ENCODE measurements at places on chromosomes 12 and 14.

DNA sequence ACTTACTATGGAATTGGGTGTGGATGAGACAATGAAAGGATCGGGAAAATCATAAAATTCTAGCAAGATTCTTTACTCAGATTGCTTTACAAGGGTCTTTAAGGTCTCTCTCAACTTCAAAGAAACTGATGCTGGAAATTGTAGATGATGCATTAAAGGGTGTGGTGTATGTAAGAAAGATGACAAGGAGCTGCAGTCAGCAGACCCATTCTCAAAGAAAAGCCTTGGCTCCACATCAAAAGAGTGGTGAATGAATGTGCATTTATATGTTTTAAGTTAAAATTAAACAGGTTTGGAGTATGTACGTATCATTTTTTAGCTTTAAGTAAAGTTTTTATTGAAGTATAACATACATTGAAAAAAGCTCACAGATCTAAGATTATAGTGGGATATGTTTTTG is 194.5 kb downstream of the C12orf75 start:
- no peak for DNase-seq

DNA sequence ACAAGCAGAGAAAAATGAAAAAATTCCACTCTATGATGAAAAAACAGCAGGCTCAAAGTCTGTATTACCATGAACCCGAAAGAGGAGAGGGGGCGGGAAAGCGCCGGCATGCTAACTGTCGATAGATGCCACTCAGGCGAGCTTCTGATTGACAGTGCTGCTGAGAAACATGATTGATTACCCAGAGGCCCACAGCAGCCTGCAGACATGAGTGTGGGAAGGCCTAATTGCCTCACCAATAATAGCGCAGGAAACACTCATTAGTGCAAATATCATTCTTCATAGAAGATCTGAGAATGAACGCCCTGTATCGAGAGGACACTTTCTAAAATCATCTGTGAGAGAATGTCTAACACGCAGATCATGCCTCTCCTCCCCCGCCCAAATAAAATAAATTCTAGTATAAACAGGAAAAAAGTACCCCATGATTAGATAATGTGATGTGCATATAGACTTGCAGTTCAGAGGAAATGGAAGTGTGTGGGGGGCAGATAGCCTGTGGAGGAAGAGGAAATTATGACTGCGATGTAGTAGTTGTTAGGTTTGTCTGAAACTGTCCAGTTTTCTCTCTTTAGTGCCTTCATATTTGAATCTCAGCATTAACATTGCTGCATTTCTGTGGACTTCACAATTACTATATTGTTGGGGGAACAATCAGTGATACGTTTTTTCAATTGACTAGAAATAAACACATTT is 15.6 kb downstream of the TPH2 start:
- DNase-seq: no peak

- DNase-seq: no peak
Observed at GRCh38 chr12:14839262-14839661, 4.1 kb downstream of the ART4 start.

- no peak for DNase-seq
Observed at GRCh38 chr14:92513966-92514843, 624 bp downstream of the RIN3 start.

DNA sequence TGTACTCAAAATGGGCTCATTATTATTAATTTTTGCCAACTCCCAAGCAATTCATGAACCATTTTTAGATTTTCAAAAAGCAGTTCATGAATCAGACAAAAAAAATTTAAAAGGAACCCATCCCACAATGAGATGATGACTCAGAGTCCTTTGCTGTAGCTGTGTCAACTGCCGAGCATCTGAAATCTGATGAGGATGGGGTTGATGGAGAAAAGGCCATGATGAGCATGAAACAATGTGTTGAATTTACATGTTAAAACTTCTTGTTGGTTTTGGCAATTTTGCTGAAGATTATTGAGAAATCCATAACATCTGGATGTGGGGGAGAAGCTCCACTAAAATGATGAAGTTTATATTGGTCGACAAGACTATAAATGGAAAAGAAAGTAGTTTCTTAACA is 378.0 kb downstream of the FOXG1 start:
- no peak for DNase-seq

DNA sequence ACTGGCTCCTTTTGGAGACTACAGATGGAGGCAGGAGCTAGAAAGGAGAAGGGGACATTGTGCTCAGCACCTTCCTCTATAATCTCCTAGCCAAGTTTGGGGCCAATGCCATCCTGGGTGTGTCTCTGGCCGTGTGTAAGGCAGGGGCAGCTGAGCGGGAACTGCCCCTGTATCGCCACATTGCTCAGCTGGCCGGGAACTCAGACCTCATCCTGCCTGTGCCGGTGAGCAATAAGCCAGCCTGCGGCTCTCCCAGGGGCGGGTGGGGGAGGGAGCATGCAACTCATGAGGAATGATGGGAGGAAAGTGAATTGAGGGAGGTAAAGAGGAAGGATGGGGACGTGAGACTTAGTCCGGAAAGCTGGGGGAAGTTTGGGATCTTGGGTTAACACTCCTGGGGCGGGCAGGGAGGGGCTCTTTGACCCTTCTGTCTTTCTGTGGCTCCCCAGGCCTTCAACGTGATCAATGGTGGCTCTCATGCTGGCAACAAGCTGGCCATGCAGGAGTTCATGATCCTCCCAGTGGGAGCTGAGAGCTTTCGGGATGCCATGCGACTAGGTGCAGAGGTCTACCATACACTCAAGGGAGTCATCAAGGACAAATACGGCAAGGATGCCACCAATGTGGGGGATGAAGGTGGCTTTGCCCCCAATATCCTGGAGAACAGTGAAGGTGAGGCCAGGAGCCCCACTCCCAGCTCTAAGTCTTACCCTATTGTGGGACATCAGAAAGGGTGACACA is 3.3 kb downstream of the ENO2 start:
- DNase-seq: no peak

GRCh38 chr12:49200919-49201594 is 12.2 kb upstream of the TUBA1A start:
- DNase-seq: no peak

- no peak for DNase-seq
Observed at GRCh38 chr12:42296503-42297109, 29.3 kb downstream of the ZCRB1 start.

GRCh38 chr12:52216100-52216499 is 16.9 kb upstream of the KRT7 start:
- no peak for DNase-seq

DNA sequence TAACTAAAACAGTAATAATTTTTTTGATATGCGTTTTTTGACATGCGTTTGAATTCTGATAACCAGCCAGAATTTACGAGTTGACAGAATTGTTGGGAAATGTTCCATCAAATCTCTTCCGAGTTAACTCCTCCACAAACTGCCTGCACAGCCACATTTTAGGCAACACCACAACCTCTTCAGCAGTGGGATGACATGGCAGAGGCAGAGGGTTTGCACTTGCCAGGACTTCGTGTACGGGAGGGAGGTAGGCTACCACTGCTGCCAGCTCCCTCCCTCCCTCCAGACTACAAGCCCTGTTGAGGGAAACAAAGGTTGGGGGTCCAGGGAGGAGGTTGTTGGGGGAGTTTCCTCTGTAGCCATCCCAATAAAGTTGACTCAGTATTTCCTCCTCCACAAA is 14.5 kb upstream of the ACTR6 start:
- DNase-seq: no peak

GRCh38 chr12:129651951-129652350 is 251.9 kb downstream of the TMEM132D start:
- no peak for DNase-seq

DNA sequence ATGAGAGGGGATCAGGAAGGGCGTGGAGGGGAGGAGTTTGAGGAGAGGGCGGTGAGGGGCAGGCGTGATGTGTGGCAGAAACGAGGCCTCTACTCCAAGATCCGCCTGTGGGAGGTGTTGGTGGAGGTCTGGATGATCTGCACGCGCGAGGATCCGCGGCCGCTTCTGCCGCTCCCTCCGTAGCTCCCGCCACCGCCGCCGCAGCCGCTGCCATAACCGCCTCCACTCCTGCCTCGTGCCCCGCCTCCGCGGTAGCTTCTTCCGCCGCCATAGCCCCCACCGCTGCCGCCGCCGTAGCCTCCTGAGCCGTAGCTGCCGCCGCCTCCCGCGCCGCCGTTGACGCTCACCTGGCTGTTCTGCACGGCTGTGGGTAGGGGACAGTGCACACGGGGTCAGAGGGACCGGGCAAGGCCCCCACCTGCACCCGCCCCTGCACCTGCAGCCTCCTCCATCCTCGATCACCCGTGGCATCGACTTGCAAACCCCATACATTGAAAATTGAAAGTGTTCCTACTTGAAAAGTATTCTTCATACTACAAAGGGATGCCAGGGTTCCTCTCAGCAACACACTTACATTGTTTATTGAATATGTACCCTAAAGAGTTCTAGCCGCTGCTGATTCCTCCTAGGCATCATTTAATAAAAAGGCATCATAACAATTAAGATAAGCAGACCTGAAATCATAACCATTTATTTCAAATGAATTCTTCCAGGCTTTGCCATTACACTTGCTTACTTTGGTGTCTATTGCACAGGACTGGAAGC is 11.1 kb upstream of the KRT1 start:
- DNase-seq: no peak
